Foreskin keratinocyte (primary cell): ENCODE measurements at places on chromosomes 1 and 21. TPM values are rescaled to one million over a fixed set of nuclear protein-coding genes. Genes with fewer than 3 reads are reported as not detected.
A peak's percentile ranks its signal among the peaks of the same experiment; 100 is the strongest.

GRCh38 chr1:226635456-226635941 is 86.9 kb downstream of the STUM start:
- peak; percentile 76 for DNase-seq

DNA sequence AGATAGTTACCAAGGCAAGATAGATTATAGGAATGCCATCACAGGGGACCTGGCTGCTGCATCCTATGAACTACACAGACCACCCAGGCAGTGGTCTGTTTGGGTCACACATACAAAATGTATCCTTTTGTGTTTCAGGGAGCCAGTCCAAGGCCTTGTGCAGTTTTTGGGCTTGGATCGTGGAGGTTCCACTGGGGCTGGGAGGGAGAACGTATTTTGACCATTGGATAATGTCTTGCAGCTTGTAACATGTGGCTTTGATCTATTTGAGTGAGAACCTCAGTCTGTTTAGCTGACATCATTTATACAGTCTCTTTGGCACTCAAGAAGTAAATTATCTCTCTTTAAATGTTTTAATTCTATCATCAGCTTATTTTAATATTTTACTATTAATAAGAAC is 147.3 kb downstream of the DUSP10 start:
- DNase-seq, result no peak

GRCh38 chr1:64980745-64981600 is 14.6 kb upstream of the JAK1 start:
- no peak for DNase-seq

- no peak for DNase-seq
Observed at GRCh38 chr1:211490038-211490678, 1.8 kb downstream of the RD3 start.

DNA sequence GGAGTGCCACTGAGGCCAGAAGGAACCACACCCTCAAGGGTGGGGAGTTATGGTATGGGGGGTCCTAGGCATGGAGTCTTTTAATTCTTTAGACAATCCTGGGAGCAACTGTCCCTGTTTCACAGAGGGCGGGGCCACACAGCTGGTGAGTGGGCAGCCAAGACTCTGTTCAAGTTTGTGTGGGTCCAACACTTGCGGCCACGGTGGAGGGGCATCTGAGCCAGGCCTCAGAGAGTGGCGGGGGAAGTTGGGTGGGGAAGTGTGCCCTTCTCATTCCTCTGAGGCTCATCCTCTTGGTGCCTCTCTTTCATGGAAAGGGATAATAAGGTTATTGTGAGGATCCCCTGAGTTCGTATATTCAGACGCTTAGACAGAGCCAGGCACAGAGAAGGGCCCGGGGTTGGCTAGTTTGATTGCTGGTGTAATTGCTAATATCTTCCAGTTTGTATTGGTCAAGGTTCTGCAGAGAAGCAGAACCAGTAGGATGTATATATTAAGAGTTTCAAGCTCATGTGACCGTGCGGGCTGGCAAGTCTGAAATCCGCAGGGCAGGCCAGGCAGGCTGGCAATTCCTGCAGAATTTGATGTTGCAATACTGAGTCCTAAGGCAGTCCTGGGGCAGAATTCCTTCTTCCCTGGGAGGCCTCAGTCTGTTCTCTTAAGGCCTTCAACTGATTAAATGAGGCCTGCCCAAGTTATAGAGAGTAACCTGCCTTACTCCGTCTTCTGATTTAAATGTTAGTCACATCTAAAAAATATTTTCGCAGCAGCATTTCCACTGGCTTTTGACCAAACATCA is 15.9 kb downstream of the PCSK9 start:
- DNase-seq, result no peak

The TCEA3 gene
- 0.90 and 1.2 TPM in 2 replicates for polyA plus RNA-seq

The KCNN3 gene
- not detected in 2 replicates for polyA plus RNA-seq

The IFI44 gene
- polyA plus RNA-seq, result 48.5 and 57.7 TPM in 2 replicates

The CASQ2 gene
- not detected in 2 replicates for polyA plus RNA-seq
